Upper lobe of left lung (tissue), 6 donors: ENCODE measurements at places on chromosomes 1 and 21. TPM values are rescaled to one million over a fixed set of nuclear protein-coding genes. Genes with fewer than 3 reads are reported as not detected.

GRCh38 chr1:95042286-95042685 is 30.5 kb downstream of the ALG14 start:
- no peak overlapping the region for H3K4me3 ChIP-seq
- peak overlapping the region; percentile 68 for H3K27ac ChIP-seq
- H3K27me3 ChIP-seq = no peaks in the 10 kb centered on the region
- no peak for DNase-seq
- no peaks in the 10 kb centered on the region for H3K36me3 ChIP-seq

- no peaks in the 10 kb centered on the region for H3K4me1 ChIP-seq
- no peak overlapping the region for H3K4me3 ChIP-seq
- no peak overlapping the region for H3K27ac ChIP-seq
- H3K36me3 ChIP-seq = no peaks in the 10 kb centered on the region
Observed at GRCh38 chr1:83763361-83764095, 235.4 kb downstream of the TTLL7 start.

GRCh38 chr1:46285730-46286477 is 17.5 kb downstream of the LRRC41 start:
- no peak overlapping the region for H3K4me3 ChIP-seq
- peaks cover 35% of the 10 kb centered on the region for H3K36me3 ChIP-seq
- no peaks in the 10 kb centered on the region for H3K4me1 ChIP-seq
- no peaks in the 10 kb centered on the region for H3K27me3 ChIP-seq
- DNase-seq = no peak

- no peak for DNase-seq
- H3K4me1 ChIP-seq = no peaks in the 10 kb centered on the region
- no peaks in the 10 kb centered on the region for H3K36me3 ChIP-seq
- H3K27ac ChIP-seq = no peak overlapping the region
- H3K4me3 ChIP-seq = no peak overlapping the region
Observed at GRCh38 chr1:215545096-215545495, 22.0 kb upstream of the KCTD3 start.

- H3K27me3 ChIP-seq = no peaks in the 10 kb centered on the region
- no peaks in the 10 kb centered on the region for H3K36me3 ChIP-seq
- no peak for DNase-seq
- no peak overlapping the region for H3K27ac ChIP-seq
- H3K4me3 ChIP-seq = no peak overlapping the region
- H3K4me1 ChIP-seq = peaks cover 8% of the 10 kb centered on the region
Observed at GRCh38 chr1:235835226-235835625, 31.5 kb downstream of the LYST start.

DNA sequence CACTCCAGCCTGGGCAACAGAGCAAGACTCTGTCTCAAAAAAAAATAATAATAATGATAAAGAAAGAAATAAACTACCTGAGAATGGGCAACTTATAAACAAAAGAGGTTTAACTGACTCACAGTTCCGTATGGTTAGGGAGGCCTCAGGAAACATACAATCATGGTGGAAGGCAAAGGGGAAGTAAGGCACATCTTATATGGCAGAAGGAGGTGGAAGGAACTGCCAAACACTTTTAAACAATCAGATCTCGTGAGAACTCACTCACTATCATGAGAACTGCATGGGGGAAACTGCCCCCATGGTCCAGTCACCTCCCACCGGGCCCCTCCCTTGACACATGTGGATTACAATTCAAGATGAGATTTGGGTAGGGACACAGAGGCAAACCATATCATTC is 6.3 kb upstream of the EGLN1 start:
- H3K36me3 ChIP-seq = no peaks in the 10 kb centered on the region
- H3K4me1 ChIP-seq = peaks cover under 1% of the 10 kb centered on the region
- no peak overlapping the region for H3K27ac ChIP-seq
- H3K27me3 ChIP-seq = no peaks in the 10 kb centered on the region
- DNase-seq = no peak

DNA sequence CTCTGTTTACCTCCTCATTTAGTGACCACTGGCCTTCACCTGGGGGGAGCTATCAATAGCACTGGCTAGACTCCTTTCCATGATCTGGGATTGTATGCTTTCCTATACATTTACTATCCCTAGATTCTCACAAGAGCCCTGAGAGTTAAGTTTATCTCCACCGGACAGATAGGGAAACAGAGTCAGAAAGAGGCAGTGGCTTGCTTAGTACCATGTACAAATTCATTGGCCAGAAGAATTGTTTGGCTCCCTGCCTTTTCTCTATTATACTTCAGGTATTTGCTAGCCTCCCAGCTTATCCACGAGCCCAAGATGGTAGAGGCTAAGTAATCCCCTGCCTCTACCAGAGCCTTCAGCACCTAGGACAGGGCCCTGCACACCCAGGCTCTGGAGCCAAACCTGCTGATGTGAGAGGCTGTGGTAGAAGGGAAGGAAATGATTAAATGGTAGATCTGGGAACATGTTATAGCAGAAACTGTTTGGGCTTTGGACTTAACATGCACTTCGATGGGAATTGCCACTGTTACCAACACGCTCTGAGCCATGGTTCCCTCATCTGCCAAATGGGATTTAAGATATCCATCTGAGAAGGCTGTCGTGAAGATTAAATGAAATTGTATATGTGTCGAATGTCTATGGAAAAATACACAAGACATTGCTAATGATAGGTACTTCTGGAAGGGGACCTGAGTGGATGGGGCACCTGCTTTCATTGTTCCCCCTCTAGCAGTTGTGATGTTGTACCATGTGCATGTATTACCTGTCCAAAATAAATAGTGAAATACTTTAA is 3.1 kb upstream of the BLACAT1 start:
- H3K4me3 ChIP-seq = no peak overlapping the region
- H3K27me3 ChIP-seq = no peaks in the 10 kb centered on the region
- H3K36me3 ChIP-seq = no peaks in the 10 kb centered on the region
- no peak overlapping the region for H3K27ac ChIP-seq
- peaks cover 16% of the 10 kb centered on the region for H3K4me1 ChIP-seq
- no peak for DNase-seq

RFX5 gene
- total RNA-seq = 38.8 TPM

CHI3L1 gene
- 12.3 TPM for total RNA-seq

LAD1 gene
- 34.0 TPM for total RNA-seq

PDPN gene
- 50.8 TPM for total RNA-seq

MROH7 gene
- 10.1 TPM for total RNA-seq
